ENCODE measurements at places on chromosomes 3 and 15.

- DNase-seq = no peak
Measured at GRCh38 chr3:149771652-149772271, 19.5 kb upstream of the COMMD2 start.

GRCh38 chr3:73383470-73384049 lies 241.2 kb downstream of the PDZRN3 start:
- DNase-seq = no peak

DNA sequence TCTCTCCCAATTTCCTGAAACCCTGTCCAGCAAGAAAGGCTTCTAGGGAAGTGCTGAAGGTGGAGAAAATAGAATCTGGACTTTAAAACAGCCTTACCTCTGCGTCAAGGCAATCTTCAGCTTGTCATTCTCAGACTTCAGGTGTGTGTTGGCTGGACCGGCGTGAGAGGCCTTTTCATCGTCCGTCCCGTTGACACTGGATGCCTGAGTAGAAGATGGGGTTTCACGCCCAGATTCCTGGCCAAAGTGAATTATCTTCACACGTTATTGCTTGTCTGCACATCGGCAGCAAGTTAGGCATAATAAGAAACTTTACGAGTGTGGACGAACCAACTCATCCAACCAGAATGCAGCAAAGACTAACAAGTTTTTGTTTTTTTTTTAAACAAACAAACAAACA lies 49.5 kb downstream of the WHAMM start:
- DNase-seq = no peak

- no peak for DNase-seq
Measured at GRCh38 chr15:99135194-99135593, 30.3 kb downstream of the SYNM start.

GRCh38 chr15:41031232-41032078 lies 78.2 kb downstream of the CHAC1 start:
- DNase-seq = no peak

- no peak for DNase-seq
Measured at GRCh38 chr15:57189466-57189865, 186.8 kb upstream of the CGNL1 start.

DNA sequence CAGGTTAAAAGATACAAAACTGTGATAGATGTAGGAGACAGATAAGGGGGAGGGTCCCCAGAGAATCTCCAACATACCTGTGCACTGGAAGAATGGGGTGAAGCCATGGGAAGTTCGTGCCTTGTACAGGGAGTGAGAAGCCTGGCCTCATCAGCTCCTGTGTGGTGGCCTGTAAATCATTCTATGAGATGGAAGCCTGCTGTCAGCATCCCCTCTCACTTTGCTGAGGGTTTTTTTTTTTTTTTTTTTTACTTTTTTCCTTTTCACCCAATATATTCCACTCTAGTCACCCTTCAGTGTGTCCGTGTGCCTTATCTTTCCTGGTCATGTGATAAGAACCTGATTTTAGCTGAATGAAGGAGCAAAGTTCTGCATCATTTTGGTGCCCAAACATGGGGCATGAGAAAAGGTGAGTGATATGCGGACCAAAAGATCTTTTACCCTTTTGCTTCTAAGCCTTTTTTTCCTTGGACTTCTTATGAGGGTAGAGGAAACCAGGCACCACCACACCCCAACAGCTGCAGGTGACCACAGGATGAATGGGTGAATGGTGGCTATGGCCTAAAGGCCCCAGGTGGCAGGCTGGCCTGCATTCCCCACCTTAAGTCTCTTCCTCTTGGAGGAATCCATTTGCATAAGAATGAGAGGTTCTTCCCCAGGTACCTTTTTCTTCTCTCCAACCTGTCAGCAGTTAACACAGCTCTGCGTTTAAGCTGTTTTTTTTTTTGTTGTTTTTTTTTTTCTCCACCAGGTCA lies 1345.0 kb downstream of the NSUN3 start:
- DNase-seq = no peak

- no peak for DNase-seq
Measured at GRCh38 chr3:129599607-129600006, 6.9 kb downstream of the PLXND1 start.

GRCh38 chr15:38228618-38229017 lies 24.0 kb upstream of the SPRED1 start:
- no peak for DNase-seq

- DNase-seq = no peak
Measured at GRCh38 chr3:29245441-29245840, 35.4 kb upstream of the RBMS3 start.

Measured in NCI-H1417 treated with DMSO at 0.1 percent for 48 hours (cell line).